ENCODE measurements at places on chromosomes 3 and 15. TPM values are rescaled to one million over a fixed set of nuclear protein-coding genes. Genes with fewer than 3 reads are reported as not detected.

GRCh38 chr15:67024998-67025368 lies 40.4 kb upstream of the SMAD3 start:
- DNase-seq: no peak

- DNase-seq: peak; percentile 74
Measured at GRCh38 chr3:127735767-127736693, 63.3 kb downstream of the ABTB1 start.

- DNase-seq: no peak
Measured at GRCh38 chr15:70651303-70651845, 112.0 kb downstream of the UACA start.

GRCh38 chr15:86743283-86743903 lies 663.7 kb downstream of the AGBL1 start:
- no peak for DNase-seq

DNA sequence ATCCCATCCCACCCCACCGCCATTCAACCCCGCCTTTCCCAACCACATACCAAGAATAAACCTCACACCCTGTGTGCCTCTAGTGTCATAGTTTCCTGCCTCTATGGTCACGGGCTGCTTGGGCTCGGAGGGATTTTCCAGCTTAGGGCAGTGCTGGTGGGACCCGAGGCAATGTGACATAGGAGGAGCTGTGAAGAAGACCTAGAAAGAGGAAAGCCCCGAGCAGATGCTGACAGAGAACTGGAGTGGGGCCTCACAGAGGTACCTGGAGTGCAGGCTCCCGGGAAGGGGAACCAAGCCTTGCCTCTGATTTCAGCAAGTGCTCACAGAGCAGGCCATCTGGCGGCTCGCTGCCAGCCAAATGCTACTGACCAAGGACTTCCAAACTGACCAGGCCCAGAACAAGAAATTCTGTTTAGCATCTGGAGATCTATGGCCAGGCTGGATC lies 27.5 kb downstream of the BHLHE40 start:
- no peak for DNase-seq

DNA sequence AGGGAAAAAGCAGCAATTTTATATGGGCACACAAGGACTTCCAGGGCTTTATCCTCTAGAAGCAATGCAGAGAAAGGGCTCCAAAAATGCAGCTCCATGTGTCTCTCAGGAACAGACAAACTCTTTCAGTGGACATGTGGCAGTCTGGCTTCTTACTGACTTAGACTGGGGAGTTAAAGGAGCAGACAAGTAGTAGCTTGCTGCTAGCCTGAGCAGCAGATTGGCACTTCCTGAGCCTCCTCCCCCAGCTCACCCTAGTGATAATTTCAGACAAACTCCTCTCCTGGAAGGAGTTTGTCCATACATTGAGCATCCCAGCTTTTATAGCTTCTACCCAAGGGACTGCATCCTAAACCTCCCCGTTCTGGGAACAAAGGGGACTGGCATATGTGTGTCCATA lies 101.7 kb upstream of the MANF start:
- no peak for DNase-seq

GRCh38 chr15:46177219-46177618 lies 542.4 kb downstream of the SQOR start:
- no peak for DNase-seq

DNA sequence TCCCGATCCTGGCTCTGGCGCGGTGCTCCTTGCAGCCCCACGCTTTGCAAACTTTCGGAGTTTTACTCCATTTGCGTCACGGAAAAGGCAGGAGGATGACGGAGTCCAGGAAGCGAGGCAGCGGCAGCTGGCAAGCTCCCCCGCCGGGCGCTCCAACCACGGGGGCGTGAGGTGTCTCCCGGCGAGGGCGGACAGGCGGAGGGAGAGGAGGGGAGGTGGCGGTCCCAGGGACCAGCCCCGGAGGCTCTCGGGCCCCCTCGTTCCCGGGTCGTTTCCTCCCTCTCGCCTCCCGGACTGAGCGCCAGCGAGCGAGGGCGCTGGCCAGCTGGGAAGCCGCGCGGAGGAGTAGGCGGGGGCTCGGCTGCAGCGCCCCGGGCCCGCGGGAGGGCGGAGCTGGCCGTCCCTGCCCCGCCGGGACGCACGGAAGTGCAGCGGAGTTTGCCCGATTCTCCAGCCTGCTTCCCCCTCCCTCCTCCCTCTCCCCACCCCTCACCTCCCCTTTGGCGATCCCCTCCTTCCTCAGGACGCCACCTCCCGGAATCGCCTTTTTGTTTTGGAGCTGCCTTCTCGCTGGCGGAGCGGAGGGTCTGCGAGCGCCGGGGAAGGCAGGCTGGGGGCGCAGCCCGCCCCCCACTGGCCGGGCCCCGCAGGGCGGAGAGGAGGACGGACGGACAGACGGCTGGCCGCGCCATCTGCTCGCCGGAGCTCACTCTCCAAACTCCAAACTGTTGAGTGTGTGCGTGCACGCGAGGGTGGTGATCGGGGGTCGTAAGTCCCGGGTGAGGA lies at the start of gene SNX33:
SNX33 (plus strand) TSS at position 543 of the 786 bp plus-strand sequence. CDS start 1,191 bp downstream, outside the sequence.
- peak; percentile 73 for DNase-seq

Gene GTF2E1
- 35.7 TPM for total RNA-seq

Gene MORC1
- total RNA-seq: not detected

Gene SI
- not detected for total RNA-seq

Gene LSAMP
- total RNA-seq: not detected

Gene NANOGP8
- total RNA-seq: not detected

Gene FBXO40
- total RNA-seq: not detected

Gene ACTC1
- 22.1 TPM for total RNA-seq

Gene PLSCR2
- not detected for total RNA-seq
